ENCODE measurements at places on chromosomes 7 and 10. TPM values are rescaled to one million over a fixed set of nuclear protein-coding genes. Genes with fewer than 3 reads are reported as not detected.
A peak's percentile ranks its signal among the peaks of the same experiment; 100 is the strongest.

- no peaks in the 10 kb centered on the region for H3K27me3 ChIP-seq
- no peaks in the 10 kb centered on the region for H3K36me3 ChIP-seq
- no peak for DNase-seq
Observed at GRCh38 chr10:86063341-86063740, 303.3 kb downstream of the GRID1 start.

GRCh38 chr7:88396948-88397322 is 90.2 kb upstream of the STEAP4 start:
- no peak overlapping the region for H3K27ac ChIP-seq
- no peak for DNase-seq
- no peak overlapping the region for H3K4me3 ChIP-seq

- H3K27ac ChIP-seq, result peak overlapping the region; percentile 60
- DNase-seq, result no peak
- H3K36me3 ChIP-seq, result no peaks in the 10 kb centered on the region
- no peaks in the 10 kb centered on the region for H3K27me3 ChIP-seq
- no peak overlapping the region for H3K4me3 ChIP-seq
- peaks cover 20% of the 10 kb centered on the region for H3K4me1 ChIP-seq
Observed at GRCh38 chr10:36766940-36767339, 358.5 kb upstream of the ANKRD30A start.

GRCh38 chr7:108239501-108240225 is 109.5 kb upstream of the LAMB4 start:
- no peak overlapping the region for H3K4me3 ChIP-seq
- DNase-seq, result no peak
- no peaks in the 10 kb centered on the region for H3K27me3 ChIP-seq
- H3K36me3 ChIP-seq, result no peaks in the 10 kb centered on the region

DNA sequence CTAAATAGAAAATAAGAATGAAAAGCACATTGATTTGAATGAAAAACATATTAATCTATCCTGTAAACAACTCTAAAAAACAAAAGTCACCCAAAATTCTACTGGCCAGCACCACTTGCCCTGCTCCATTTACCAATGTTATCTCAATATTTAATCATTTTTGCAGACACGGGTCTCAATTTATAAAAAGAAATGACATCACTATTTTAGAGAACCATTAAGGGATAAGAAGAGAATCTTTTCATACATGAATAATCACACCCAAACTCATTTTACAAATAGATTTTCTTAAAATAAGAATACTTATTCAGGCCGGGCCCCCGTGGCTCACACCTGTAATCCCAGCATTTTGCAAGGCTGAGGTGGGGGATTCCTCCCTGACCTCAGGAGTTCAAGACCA is 3.9 kb downstream of the SAR1A start:
- peaks cover 17% of the 10 kb centered on the region for H3K4me1 ChIP-seq
- no peak for DNase-seq
- H3K36me3 ChIP-seq, result no peaks in the 10 kb centered on the region

The CCNJ gene
- total RNA-seq, result 10.6 TPM

- H3K4me3 ChIP-seq, result peak overlapping the region; percentile 68
- no peaks in the 10 kb centered on the region for H3K36me3 ChIP-seq
- peak; percentile 61 for DNase-seq
- peaks cover 5% of the 10 kb centered on the region for H3K4me1 ChIP-seq
- H3K27me3 ChIP-seq, result no peaks in the 10 kb centered on the region
Observed at GRCh38 chr7:90594751-90595317, 1.3 kb upstream of the CDK14 start.

DNA sequence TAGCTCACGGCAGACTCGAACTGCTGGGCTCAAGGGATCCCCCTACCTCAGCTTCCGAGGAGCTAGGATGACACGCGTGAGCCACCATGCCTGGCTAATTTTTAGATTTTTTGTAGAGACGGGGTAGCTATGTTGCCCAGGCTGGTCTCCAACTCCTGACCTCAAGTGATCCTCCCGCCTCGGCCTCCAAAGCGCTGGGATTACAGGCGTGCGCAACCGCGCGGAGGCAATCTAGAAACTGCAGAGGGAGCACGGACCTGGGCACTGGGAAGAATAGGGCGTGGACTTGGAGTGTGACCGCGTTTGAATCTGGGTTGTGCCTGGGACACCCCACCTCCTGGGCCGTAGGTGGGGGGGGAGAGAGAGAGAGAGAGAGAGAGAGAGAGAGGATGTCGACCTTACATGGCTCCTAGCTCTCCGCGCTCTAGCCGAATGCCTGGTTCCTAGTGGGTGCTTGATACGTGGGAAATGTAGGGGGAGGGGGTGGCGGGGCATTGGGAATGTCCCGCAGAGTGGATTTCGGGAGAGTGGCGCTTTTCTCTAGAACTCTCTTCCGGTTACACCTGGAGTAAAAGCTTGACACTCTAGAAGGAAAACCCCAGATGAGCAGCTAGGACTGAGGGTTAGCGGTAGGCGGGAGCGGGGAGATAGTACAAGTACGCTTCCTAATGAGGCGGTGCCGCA is 1.2 kb upstream of the MAP3K8 start:
- DNase-seq, result peak; percentile 65
- peak overlapping the region; percentile 100 for H3K27ac ChIP-seq
- H3K36me3 ChIP-seq, result no peaks in the 10 kb centered on the region
- H3K4me3 ChIP-seq, result no peak overlapping the region

The ITPRID1 gene
- not detected for total RNA-seq

- H3K27me3 ChIP-seq, result no peaks in the 10 kb centered on the region
- no peaks in the 10 kb centered on the region for H3K4me1 ChIP-seq
- no peak overlapping the region for H3K4me3 ChIP-seq
- no peak overlapping the region for H3K27ac ChIP-seq
- DNase-seq, result no peak
Observed at GRCh38 chr7:45447296-45447695, 126.9 kb upstream of the ADCY1 start.

DNA sequence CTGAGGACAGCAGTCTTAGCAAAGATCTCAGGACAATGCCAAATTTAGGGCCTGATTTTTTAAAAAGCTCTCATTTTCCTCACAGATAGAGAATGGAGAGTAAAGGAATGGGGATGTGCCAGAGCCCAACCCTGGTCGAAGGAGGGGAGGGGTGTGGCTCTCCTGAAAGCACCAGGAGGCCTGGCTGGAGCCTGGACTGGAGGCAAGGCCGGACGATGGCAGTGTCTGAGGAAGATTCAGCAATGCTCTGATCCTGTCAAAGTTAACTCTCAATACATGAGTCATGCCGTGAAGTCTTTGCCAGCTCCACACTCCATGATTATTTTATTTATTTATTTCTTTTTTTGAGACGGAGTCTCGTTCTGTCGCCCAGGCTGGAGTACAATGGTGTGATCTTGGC is 108.3 kb downstream of the UPF2 start:
- H3K4me3 ChIP-seq, result no peak overlapping the region
- no peak for DNase-seq
- H3K4me1 ChIP-seq, result no peaks in the 10 kb centered on the region
- H3K27me3 ChIP-seq, result no peaks in the 10 kb centered on the region

DNA sequence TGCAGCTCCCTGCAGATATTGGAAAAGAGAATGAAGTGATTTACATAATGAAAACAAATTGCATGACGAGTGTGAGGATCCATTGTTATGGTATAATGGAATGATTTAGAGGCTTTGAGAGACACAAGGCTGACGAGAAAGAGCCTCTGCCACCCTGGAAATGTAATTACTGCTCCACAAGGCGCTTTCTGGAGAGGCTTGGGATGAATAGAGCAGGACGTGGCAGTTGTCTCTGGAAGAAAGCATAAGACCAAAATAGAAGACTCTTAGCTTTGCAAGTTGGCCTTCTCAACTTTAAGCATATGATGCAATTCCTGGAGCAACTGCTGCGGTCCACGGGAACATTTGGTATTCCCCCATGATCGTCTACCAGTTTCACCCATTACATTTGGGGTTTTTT is 181.9 kb upstream of the TCF7L2 start:
- H3K4me1 ChIP-seq, result no peaks in the 10 kb centered on the region
- no peaks in the 10 kb centered on the region for H3K27me3 ChIP-seq
- H3K27ac ChIP-seq, result no peak overlapping the region

- H3K4me1 ChIP-seq, result no peaks in the 10 kb centered on the region
- peak; percentile 21 for DNase-seq
- no peak overlapping the region for H3K27ac ChIP-seq
- no peak overlapping the region for H3K4me3 ChIP-seq
- no peaks in the 10 kb centered on the region for H3K27me3 ChIP-seq
Observed at GRCh38 chr7:158531661-158532060, 56.0 kb downstream of the PTPRN2 start.

DNA sequence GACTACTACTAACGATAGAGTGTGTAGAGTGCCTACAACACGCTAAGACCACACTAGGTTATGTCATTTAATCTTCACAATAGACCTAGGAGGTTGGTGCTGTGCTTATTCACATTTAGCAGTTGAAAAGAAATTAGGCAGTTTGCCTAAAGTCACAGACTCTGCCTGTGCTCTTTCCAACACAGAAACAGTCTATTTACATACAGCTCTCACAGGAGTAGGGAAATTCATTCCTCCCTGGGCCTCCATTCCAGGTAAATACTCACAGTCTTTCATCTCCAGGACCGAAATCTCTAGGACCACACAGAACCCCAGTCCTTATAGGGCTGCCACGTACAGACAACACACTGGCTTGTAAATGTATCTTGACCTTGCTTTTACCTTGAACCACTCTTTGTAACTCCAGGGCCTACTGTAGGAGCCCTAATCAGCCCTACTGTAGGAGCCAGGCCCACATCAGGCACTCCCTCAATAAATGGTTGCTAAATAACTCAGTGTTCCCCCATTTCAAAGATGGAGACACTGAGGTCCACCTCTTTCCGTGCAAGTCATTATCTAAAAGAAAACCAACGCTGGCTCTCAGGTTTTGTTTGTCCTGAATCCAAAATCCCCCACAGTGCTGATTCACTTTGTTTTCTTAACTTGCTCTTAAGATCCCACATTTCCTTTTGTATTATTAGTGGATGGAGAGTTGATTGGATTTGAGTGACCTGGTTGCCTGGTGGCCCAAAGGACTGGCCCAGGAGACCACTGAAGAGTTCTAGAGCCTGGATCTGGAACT is 146.9 kb downstream of the KCNMA1 start:
- H3K4me3 ChIP-seq, result no peak overlapping the region
- no peak for DNase-seq
- H3K4me1 ChIP-seq, result no peaks in the 10 kb centered on the region
- no peaks in the 10 kb centered on the region for H3K27me3 ChIP-seq
- no peak overlapping the region for H3K27ac ChIP-seq
- H3K36me3 ChIP-seq, result no peaks in the 10 kb centered on the region

The LRRC18 gene
- total RNA-seq, result not detected

GRCh38 chr7:29853789-29854188 is 47.5 kb downstream of the WIPF3 start:
- no peaks in the 10 kb centered on the region for H3K36me3 ChIP-seq
- H3K27me3 ChIP-seq, result no peaks in the 10 kb centered on the region
- no peak for DNase-seq
- no peak overlapping the region for H3K4me3 ChIP-seq

GRCh38 chr7:39618868-39619267 is 4.5 kb upstream of the RALA start:
- H3K4me3 ChIP-seq, result no peak overlapping the region
- H3K4me1 ChIP-seq, result peaks cover 7% of the 10 kb centered on the region
- no peaks in the 10 kb centered on the region for H3K27me3 ChIP-seq

GRCh38 chr10:122311716-122312115 is 40.6 kb downstream of the BTBD16 start:
- H3K36me3 ChIP-seq, result no peaks in the 10 kb centered on the region
- H3K4me1 ChIP-seq, result peaks cover 16% of the 10 kb centered on the region
- no peak overlapping the region for H3K4me3 ChIP-seq
- no peaks in the 10 kb centered on the region for H3K27me3 ChIP-seq
- DNase-seq, result no peak
- no peak overlapping the region for H3K27ac ChIP-seq

GRCh38 chr7:20328027-20328426 is 2.7 kb upstream of the ITGB8 start:
- no peaks in the 10 kb centered on the region for H3K36me3 ChIP-seq
- no peaks in the 10 kb centered on the region for H3K4me1 ChIP-seq
- no peaks in the 10 kb centered on the region for H3K27me3 ChIP-seq

The ENKUR gene
- 0.73 TPM for total RNA-seq

GRCh38 chr7:3089493-3089892 is 45.8 kb upstream of the CARD11 start:
- DNase-seq, result no peak
- H3K4me1 ChIP-seq, result no peaks in the 10 kb centered on the region
- H3K4me3 ChIP-seq, result no peak overlapping the region
- H3K36me3 ChIP-seq, result no peaks in the 10 kb centered on the region

DNA sequence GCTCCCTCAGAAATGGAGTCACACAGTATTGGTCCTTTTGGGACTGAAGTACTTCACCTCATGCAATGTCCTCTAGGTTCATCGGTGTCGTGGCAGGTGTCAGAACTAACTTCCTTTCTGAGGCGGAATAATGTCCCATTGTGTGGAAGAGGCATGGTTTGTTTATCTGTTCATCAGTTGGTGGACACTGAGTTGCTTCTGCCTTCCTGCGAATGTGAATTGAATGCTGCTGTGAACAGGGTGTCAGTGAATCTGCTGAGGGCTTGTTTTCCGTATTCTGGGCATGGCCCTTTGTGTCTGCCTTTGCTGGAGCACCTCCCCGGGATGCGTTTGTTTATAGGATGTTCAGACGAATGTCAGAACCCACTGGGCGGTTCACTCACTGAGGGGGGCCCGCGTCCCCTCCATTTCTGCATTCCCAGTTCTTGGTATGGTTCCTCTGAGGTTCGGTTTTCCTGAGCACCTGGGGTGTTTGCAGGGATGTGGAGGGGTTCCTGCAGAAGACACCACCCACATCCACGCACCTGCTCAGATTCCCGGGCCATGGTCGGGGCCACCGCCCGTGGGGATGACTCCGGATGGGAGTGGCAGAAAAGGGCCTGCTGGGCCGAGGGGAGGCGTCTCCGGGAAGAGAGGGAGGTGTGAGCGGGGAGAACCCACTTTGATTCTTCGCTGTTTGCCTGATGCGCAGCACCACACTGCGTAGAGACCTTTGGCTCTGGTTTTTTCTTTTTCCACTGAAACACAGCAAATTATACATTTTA is 33.1 kb downstream of the CHST12 start:
- no peak for DNase-seq
- no peak overlapping the region for H3K4me3 ChIP-seq
- no peaks in the 10 kb centered on the region for H3K27me3 ChIP-seq
- no peak overlapping the region for H3K27ac ChIP-seq
- H3K36me3 ChIP-seq, result peaks cover 26% of the 10 kb centered on the region

The SLC35G1 gene
- total RNA-seq, result 7.9 TPM

The CXCL12 gene
- total RNA-seq, result 33.8 TPM

DNA sequence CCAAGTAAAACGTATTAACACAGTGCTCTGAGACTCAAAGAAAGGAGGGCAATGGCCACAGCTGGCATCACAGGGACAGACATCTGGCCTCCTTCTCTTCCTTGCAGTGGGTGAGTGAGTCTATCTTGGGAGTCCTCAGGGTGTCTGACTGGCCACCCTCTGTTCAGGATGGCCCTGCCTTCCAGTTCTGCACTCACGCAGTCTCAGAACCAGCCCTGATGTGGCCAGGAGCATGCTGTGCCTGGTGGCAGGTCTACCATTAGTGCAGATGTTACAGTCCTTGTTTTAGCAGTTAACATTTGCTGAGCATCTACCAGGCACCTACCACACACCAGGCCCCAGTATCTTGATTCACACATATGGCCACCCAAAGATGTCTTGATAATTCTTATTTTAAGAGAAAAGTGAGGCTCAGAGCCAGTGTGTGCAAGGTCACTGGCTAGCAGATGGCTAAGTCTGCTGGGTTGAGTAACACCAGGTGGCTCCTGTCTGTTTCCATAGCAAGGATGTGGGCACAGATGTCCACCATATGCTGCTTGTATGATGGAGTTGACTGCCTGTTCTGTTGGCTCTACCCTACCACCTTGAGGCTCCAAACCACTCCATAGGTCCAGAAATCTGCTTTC is 23.2 kb upstream of the ARHGAP22 start:
- no peaks in the 10 kb centered on the region for H3K36me3 ChIP-seq
- H3K4me1 ChIP-seq, result peaks cover 7% of the 10 kb centered on the region
- no peaks in the 10 kb centered on the region for H3K27me3 ChIP-seq
- no peak for DNase-seq
